Vagina (tissue), 2 donors: ENCODE measurements at places on chromosomes 16 and 17. TPM values are rescaled to one million over a fixed set of nuclear protein-coding genes. Genes with fewer than 3 reads are reported as not detected.

The MPV17L gene
- 4.4 TPM for total RNA-seq

The KRT34 gene
- total RNA-seq, result 0.74 TPM

The HOXB9 gene
- total RNA-seq, result not detected

The KRTAP4-4 gene
- total RNA-seq, result not detected

The CES5A gene
- not detected for total RNA-seq
